ENCODE measurements at places on chromosomes 13 and 19. TPM values are rescaled to one million over a fixed set of nuclear protein-coding genes. Genes with fewer than 3 reads are reported as not detected.

DNA sequence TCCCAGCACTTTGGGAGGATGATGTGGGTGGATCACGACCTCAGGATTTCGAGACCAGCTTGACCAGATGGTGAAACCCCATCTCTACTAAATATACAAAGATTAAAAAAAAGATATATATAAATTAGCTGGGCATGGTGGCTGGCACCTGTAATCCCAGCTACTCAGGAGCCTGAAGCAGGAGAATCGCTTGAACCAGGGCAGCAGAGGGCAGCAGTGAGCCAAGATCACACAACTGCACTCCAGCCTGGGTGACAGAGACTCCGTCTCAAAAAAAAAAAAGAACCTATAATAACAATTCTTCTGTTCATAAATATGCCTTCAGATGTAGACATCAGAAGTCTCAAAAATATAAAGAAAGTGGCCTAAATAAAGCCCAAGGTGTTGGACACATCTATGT lies 7.6 kb downstream of the ZNF737 start:
- peak; percentile 53 for DNase-seq

Gene SPATA13
- 7.6 TPM for total RNA-seq

GRCh38 chr19:31015778-31016177 lies 333.5 kb downstream of the TSHZ3 start:
- no peak for DNase-seq

DNA sequence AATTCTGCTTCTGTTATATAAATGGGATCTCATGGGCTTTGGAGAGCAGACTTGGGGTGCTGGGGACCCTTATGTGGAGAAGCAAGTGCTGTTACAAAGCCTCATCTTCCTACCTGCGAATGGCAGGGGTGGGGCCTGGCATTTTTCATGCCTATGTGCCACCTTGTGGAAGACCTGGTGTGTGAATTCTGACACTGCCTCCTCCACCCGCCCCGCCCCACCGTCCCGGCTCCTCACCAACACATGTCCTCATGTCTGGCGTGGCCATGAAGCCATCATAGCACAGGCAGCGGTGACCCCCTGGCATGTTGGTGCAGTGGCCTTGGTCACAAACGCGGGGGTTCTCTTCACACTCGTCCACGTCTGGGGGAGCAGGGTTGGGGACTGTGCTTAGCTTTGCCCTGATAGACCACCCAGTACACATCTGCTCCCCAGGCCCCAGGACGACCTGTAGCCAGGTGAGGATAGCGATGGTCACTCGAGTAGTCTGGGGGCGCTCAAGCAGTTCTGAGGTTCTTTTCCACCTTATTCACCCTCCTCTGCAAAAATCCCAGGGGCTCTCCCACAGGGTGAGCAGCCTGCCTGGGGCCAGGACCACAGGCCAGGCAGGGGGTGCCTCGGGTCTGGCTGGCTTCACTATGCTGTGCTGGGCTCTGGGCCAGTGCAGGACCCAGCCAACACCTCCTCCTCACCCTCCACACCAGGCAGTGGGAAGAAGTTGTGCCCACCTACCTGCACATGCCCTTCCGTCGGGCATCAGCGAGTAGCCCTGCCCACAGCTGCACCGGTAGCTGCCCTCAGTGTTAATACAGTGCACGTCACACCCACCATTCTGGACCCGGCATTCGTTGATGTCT lies 32.7 kb downstream of the FBN3 start:
- DNase-seq, result no peak

Gene SERP2
- 12.4 TPM for total RNA-seq

- no peak for DNase-seq
These were observed 10.3 kb upstream of the ZBTB7A start for GRCh38 chr19:4077007-4077374.

Gene RNF17
- not detected for total RNA-seq

- no peak for DNase-seq
These were observed 959 bp upstream of the IGFL3 start for GRCh38 chr19:46125447-46125846.

Gene TLE2
- total RNA-seq, result 66.5 TPM

GRCh38 chr13:67227131-67227983 lies 2.8 kb downstream of the PCDH9 start:
- no peak for DNase-seq

DNA sequence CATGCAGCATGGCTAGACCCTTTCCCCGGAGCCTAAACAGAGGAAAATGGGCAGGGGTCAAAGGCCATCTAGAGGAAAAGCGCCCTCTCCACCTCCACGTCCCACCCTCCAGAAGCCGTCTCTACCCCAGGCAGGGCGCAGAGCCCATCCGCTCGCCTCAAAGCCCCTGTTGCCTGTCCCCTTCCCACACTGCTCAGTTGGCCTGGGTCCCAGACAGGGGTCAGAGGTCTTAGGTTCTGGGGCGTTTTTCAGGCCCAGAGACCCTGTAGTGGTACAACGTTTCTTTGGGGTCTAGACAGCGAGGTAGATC lies 285 bp downstream of the TMEM143 start:
- DNase-seq, result no peak

Gene KIR3DL1
- not detected for total RNA-seq

Gene F2RL3
- total RNA-seq, result 0.30 TPM

DNA sequence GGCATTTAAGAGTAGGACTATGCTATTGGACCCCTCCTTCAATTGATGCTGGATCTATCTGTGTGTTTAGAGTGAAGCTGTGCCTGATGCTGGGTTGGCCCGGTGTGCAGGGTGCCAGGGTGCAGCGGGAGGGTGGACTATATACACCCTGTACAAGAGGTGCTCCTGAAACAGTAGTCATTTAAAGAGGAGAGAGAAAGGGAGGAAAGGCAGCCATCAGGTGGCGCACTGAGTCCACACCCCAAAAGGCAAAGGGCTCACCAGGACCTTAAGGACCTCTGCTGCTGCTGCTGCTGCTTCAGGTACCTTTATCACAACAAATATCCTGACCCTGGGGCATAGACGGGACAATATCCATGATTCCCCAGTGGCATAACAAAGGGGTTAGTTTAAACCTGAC lies 39.4 kb downstream of the ZNF136 start:
- DNase-seq, result peak; percentile 51

Gene MTUS2
- total RNA-seq, result 126 TPM

GRCh38 chr13:81171065-81171647 lies 830.2 kb upstream of the SPRY2 start:
- no peak for DNase-seq

Gene HIPK4
- total RNA-seq, result not detected

- DNase-seq, result no peak
These were observed 21.7 kb downstream of the TGFB1 start for GRCh38 chr19:41332000-41332399.

DNA sequence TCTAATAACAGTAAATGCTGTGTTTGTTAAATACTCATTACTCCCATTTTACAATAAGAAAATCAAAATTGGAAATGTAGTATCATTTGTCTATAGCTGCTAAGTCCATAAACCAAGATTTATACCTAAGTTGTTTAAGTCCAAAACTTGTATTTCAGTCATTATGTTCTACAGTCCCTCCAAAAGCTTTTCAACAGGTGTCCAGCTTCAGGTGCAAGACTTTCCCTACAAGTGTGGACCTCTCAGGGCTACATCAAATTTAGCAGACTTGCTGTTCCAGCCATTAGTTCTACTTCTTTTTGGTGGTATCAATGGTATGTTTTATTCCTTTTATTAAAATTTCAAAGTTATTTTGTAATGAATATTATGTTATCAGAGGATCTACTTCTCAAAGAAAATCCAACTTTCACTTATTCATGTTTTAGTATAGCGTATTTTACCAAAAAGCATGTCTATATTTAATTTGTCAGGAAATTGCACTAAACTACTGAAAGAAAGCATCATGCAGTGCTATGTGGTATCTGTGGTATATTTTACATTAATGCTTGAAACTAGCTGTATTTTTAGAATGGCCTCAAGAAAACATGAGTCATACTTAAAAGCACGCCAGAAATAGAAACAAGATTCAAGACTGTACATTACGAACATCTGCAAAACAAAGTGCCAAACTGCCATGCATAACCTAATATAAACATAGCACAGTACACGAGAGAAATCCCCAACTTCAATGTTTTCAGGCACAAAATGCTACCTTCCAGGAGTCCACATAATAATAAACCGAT lies 44.5 kb downstream of the VWA8 start:
- no peak for DNase-seq

GRCh38 chr13:63128716-63129115 lies 1713.1 kb upstream of the PCDH20 start:
- DNase-seq, result no peak

DNA sequence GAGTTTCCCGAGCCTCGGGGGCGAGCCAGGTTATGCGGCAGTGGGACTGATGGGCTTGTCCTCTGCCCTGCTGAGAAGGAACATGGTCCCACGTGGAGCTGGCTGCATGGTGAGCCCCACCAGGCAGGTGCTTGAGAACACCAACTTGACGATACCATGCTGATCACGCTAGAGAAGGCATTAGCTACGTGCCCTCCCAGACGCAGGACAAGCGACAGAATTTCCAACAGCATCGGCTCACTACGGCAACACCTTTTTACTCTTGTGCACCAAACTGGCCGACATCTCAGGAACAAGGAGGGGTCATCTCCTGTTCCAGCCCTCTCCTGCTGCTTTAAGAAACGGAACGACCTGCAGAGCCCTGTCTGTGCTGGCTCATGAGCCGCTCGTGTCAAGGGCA lies 8.3 kb downstream of the ZFR2 start:
- no peak for DNase-seq

DNA sequence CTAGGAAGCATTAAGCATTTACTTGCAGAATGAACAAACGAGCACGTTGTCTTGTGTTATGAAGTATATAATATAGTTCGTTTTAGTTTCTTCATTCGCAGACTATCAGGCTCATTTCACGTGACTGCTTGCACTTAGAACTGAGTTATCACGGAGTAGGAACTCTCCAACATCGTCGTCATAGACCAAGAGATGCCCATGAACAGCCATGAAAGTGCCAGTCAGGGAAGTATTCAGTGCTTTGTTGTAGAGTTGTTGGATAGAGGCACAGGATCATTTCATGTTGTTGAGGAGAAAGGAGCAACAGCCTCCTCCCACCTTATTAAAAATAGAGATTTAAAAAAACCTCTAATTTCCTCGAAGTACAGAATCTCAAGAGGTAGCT lies 977 bp upstream of the IL17D start:
- DNase-seq, result no peak

GRCh38 chr19:3304871-3305423 lies 61.4 kb upstream of the NFIC start:
- DNase-seq, result peak; percentile 78

- no peak for DNase-seq
These were observed 51.9 kb downstream of the CELF5 start for GRCh38 chr19:3276341-3276799.

DNA sequence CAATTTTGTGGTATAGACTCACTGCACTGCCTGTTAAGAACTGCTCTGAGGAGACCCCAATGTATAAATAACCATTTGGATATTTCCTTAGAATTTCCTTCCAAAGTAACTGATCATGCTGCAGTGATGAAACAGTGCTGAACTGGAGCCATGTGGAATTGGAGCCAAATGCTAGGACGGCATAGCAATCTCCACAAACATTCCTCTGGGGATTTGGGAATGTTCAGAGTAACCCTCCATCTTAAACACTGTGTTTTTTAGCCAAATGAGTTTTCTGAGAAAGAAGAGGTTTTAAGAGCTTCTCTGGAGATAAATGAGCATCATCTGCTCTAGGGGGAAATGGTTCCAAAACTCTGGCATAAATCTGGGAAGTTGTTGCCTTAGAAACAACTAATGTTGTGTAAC lies 98.2 kb downstream of the OLFM4 start:
- peak; percentile 38 for DNase-seq

DNA sequence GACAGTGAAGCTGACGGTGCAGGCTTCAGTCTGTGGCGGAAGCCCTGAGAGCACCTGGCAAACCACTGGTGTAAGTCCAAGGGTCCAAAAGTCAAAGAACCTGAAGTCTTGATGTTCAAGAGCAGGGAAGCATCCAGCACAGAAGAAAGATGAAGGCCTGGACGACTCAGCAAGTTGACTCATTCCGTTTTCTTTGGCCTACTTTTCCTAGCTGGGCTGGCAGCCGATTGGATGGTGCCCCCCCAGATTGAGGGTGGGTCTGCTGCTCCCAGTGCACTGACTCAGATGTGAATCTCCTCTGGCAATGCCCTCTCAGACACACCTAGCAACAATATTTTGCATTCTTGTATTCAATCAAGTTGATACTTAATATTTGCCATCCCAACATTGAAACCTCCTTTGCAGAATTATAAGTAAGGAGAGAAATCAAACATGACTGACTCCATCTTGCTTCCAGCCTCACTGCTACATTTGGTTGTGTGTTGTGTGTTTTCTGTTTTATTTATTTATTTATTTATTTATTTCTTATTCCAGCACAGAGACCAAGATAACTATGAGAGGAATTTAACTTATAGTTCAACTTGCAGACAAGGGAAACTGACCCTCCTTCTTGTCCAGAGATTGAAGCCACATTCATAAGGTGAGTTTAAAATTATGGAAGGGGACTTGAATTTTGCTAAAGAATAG lies 32.8 kb downstream of the IGFL2 start:
- no peak for DNase-seq

Gene IGLON5
- not detected for total RNA-seq

DNA sequence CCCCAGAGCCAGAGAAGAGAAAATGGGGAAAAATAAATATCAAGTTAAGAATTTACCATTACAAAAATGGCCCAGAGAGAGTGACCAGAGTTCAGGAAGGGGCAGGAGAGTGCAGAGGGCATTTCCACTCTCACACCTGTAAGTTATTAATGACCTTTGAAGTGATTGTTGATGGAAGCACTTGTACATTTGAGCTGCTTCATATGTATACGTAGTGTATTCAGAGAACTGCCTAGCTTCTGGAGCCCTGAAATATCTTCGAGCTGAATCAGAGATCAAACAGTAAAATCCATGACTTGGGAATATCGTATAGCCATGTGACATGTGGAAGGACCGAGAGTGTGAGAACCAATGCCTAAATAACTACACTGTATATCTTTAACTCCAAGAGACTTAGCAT lies 49.2 kb upstream of the PCCA start:
- DNase-seq, result no peak

Gene ZNF723
- total RNA-seq, result not detected

DNA sequence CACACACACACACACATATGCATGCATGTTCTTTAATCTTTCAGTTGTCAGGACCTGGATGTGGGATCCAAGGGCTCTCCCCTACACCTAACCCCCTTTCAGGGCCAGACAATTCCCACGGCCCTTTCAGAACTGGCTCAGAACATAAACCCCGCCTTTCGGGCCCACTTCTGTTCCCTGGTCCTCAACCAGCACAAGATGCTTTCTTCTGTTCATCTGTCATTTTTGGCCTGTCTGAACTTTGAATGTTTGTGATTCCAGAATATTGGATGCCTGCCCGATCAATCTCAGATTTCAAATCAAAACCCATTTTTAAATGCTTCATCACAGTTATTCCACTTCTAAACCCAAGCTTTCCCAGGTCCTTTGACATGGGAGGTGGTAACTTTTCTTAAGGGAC lies 167.3 kb downstream of the USP12 start:
- no peak for DNase-seq

Gene ZNF737
- total RNA-seq, result 5.7 TPM

GRCh38 chr19:46830864-46831263 lies 19.8 kb downstream of the AP2S1 start:
- no peak for DNase-seq

DNA sequence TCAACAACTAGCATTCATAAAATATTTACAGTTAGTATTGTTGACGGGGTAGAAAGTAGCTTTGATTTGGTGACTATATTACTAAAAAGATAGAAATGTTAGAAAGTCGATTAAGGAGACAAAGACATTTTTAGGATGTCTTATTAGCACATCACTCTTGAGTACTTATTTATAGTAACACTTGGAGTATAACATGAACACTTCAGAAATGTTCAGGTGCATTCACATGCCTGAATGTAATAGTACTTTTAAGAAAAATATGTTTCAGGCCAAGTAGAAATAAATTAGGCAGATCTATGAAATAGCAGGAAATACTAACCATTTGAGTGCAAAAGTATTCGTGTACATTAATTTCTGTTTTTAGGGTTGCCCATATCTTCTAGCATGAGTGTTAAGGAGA lies 70.4 kb downstream of the CDK8 start:
- DNase-seq, result no peak
